Breast epithelium (tissue), 4 donors: ENCODE measurements at places on chromosomes 3 and 15. TPM values are rescaled to one million over a fixed set of nuclear protein-coding genes. Genes with fewer than 3 reads are reported as not detected.

The GABRG3 gene
- total RNA-seq: 0.15 TPM

The HIGD2B gene
- not detected for total RNA-seq

The STRIT1 gene
- total RNA-seq: 0.32 TPM

The SH3GL3 gene
- total RNA-seq: not detected

DNA sequence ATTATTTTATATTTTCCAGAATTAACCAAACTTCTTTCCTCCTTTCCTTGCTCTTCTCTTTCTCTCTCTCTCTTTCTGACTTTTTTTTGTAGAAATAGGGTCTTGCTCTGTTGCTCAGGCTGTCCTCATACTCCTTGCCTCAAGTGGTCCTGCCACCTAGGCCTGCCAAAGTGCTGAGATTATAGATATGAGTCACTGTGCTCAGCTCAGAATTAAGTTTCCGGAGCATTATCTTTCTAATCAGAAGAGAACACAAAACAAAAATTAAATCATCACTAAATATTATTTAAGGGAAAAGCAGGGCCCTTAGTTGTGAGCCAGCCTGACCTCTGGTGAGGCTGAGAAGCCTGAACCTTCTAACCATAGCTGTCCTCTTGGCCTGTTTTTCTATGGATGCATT is 168.2 kb downstream of the SOX2 start:
- DNase-seq: no peak

DNA sequence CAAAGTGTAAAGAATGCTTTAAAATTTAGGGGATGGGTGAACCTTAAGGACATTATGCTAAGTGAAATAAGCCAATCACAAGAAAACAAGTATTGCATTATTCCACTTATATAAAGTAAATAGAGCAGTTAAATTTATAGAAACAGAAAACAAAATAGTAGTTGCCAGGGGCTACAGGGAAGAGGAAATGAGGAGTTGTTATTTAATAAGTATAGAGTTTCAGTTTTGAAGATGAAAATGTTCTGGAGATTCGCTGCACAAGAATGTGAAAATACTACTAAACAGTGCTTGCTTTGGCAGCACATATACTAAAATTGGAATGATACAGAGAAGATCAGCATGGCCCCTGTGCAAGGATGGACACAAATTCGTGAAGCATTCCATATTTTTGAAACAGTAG is 32.0 kb downstream of the DNAH12 start:
- no peak for DNase-seq

DNA sequence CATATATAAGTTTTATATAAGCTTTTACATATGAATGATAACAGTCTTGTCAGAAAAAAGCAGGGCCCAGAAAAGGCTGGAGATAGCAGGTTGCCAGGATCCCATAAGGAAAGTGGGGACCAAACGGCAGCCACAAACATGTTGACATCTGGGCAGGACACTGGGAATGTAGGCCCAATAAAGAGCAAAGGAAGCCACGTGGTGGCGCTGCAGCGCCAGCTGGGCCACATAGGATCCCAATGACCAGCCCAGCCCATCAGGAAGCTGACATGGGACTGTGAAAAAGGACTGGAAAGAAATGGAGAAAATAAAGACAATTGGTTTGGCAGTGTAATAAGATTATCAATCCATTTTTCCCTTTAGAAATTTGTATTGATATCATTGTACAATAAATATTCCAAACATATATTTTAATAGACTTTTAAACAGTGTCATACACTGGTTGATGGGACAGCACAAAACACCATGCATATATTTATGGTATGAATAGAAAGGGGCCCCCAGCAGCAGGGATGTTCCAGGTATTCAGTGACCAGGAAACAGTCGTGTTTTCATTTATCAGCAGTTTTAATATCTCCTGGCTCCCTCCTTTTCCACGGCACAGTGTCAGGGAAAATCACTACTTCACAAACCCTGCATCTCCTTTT is 89.0 kb upstream of the STRIT1 start:
- no peak for DNase-seq

GRCh38 chr3:188383748-188384147 is 229.8 kb downstream of the LPP start:
- DNase-seq: no peak

GRCh38 chr3:108239082-108239481 is 16.9 kb upstream of the IFT57 start:
- no peak for DNase-seq

DNA sequence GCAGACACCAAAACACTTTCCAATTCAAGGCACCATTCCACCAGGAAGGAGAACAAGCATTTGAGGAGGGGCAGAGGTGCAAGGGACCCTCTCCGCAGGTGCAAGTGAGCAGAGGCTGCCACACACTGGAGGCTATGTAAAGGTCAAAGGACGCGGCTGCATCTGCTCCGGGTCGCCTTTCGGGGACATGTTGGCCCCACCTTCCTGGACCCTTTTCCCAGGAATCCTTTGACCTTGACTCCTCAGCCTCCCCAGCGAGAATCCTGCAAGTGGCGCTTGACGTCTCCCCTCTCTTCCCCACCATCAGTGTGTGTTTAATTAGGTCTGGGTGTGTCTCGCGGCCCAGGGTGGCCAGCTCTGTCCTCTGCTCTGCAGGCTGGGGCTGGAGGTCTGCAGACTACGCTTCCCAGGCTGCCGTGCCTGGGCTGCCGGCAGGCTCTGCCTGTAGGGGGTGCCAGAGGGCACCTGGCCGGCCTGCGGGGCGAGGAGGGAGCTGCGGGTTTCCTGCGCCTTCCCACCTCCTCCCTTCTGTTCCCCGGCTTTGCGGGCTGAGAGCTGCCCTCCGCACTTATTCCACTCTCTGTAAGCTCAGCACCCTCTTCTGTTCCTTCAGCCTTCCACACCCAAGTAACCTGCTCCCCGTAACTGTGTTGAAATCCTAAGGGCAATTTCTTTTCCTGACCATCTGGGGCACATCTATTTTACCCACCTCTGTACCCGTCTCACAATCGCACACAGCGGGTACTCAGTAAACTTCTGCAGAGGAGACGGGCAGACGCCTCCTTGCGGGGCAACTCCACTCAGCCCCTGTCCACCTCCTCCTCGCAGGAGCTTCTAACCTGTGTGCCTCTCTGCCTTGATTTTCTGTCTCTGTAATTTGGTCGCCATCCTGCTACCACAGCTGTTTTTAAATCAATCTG is 129.8 kb downstream of the NSMCE3 start:
- DNase-seq: peak; percentile 48
